ENCODE measurements at places on chromosomes 1 and 21.

DNA sequence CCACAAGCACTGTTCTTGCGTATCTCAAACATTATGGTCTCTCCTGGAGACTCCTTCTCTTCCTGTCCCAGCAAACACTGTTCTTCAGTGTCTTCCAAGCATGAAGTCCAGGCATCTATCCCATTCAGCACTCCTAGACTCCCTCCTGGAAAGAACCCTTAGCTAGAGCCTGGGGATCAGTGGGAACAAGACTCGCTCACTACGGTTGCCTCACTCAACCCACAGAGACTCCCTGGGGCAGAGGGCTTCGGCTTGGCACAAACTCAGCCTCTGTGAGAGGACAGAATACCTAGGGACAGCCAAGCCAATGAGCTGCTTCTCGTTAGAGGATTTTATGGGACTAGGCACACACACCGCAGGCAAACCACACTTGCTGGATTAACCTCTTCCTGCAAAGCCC lies 86.5 kb upstream of the IPO9 start:
- no peak for DNase-seq

DNA sequence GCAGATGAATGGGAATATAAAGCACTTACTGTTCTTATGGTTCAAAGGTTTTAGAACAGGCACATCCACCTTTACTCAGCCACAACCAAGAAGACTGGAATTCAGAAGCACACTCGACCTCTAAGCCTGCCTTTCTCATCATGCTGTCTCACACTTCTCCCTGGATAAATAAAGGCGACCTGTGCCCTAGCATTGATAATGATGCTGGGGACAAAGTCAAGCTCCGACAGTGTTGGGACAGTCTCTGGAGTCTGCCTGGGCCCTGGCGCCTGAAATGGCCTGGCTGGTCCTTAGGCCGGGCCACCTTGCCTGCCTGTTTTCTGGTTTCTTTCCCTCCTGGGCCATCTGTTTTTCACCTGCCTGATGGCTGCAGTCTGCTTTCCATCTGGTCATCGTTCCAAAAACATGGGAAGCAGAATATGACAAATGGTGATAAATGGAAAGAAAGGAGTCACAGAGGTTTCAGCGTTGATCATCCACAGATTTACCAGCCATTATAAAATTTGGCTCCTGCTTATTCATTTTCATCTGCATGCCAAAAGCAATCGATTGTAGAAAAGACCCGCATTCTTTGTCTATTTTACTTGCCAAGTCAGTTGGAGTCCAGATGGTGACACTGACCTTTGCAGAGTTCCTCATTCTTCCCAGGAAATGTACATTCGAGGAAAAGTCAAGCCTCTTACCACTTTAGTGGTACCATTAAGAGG lies 91.2 kb upstream of the KCNJ15 start:
- no peak for DNase-seq

DNA sequence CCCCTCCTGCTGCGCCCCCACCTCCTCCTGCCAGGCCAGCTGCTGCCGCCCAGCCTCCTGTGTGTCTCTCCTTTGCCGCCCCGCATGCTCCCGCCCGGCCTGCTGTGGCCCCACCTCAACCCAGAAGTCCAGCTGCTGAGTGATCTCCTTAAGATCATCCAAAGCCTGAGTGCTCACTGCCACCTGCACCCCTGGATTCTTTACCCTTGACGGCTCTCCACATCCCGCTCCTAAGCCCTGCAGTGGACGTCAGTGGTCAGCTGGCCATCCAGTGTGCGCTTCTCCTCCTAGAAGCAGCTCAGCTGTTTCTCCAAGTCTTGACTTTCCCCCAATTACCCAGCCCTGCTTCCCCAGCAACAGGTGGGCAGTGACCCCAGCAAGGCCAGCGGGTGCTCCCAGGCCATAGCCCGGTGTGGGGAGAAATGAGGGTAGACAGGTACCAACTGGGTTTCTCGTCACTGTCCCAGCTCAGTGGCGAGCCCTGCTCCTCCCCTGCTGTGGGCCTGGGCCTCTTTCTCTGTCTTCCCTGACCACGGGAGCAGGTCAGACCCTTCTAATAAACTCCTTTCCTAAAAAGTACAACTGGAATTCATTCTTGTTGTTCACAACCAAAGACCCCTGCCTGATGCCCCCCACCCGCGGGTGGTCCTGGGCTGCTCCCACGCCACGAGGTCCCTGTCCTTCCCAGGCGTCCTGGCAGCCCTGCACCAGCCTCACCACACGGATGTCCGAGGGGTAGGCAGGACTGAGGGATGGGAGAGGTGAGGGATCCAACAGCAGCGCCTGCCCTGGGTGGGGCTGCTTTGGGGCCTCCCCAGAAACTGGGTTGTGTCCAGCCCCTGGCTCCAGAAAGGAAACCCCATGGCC lies 1.4 kb downstream of the KRTAP10-7 start:
- DNase-seq, result no peak

GRCh38 chr1:114232691-114233090 lies 79.0 kb upstream of the SYT6 start:
- DNase-seq, result no peak

DNA sequence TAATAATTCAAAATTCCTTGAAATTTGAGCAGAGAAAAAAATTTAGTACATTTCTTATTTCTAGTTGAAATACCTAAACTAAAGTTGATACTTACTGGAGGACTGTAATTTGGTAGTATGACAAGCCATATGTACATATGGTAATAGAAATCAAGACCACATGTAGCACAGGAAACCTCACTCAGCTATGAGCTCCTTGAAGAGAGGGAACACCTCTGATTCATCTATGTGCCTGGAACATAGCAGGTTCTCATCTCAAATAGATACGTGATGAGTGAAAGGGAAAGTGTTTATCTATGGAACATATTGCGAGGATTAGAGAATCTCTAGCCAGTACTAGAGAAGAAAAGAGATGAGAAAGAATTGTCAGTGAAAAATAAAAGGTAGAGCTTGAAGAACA lies 47.9 kb upstream of the GNG4 start:
- no peak for DNase-seq

GRCh38 chr1:84117868-84118267 lies 26.2 kb upstream of the PRKACB start:
- no peak for DNase-seq

DNA sequence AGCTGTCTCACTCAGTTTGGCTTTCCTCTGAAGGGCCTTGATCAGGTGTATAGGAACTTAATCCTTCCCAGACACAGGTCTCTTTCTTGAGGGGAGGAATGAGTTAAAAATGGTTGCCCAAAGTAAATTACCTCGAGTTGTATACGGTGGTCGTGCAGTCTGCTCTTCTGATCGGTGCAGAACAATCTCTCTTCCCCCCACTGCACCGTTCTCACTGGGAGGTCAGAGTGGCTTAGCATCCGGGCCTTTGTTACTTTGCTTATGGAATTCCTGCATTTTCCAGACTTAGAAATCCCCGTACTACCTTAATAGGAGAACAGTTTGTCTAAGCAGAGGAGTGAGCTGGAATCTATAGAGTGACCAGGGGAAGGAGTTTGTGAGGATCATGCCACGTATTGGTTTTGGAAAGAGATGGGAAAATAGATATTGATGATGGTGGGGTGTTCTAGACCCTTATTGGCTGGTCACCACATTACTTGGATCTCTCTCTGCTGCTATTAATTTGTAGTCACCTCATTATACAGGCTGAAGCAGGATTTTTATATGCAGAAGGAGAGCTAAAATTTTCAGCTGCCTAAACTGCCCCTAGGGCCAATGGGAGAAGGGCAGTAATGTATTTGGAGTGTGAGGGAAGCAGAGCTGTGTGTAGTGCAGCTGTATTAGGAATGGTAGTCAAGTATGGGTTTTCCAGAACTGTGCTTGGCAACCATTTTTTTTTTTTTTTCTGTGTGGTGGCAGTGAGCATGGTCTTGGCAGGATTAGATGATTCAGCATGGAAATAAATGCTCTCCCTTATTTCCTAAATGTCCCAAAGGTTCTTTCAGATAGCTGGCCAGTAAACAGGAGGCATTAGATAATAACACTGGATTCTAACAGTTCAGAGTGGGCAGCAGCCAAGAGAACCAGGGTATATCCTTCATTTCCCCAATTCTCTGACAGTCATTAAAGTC lies 81.5 kb downstream of the NDUFS5 start:
- DNase-seq, result no peak

DNA sequence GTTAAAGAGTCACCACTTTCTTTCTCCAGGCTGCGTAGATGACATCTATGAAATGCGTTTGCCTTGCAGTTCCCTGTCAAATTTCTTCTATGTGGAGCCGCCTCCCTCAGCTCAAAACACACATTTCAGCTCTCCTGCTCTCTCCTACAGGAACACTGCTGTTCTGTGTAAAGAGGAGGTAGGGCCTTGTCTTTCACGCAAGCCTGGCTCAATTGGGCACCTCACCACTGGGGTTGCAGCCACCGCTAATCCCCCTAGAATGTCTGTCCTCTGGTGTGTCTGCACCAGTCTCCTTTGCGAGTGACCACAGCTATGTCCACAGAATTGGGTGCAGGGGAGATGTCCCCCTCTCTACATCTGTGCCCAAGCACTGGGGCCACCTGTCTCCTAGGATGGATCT lies 31.8 kb upstream of the CFHR4 start:
- DNase-seq, result no peak

DNA sequence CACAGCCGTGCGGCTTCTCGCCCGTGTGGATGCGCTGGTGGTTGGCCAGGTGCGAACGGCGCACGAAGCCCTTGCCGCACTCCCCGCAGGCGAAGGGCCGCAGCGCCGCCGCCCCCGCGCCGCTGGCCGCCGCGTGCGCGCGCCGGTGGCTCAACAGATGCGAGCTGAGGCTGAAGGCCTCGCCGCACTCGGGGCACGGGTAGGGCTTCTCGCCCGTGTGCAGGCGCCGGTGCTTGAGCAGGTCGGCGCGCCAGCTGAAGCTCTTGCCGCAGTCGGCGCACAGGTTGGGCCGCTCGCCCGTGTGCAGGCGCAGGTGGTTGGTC lies 24.9 kb downstream of the ZNF697 start:
- DNase-seq, result no peak

GRCh38 chr21:46061950-46062349 lies 36.0 kb upstream of the COL6A2 start:
- no peak for DNase-seq

- DNase-seq, result no peak
These were observed 8.1 kb upstream of the PMVK start for GRCh38 chr1:154944401-154945159.

- no peak for DNase-seq
These were observed 1795.5 kb downstream of the MRPL39 start for GRCh38 chr21:23811805-23812204.

GRCh38 chr1:21622466-21623315 lies 46.5 kb downstream of the RAP1GAP start:
- DNase-seq, result peak; percentile 43

GRCh38 chr1:209490013-209490412 lies 93.5 kb upstream of the CAMK1G start:
- DNase-seq, result no peak

DNA sequence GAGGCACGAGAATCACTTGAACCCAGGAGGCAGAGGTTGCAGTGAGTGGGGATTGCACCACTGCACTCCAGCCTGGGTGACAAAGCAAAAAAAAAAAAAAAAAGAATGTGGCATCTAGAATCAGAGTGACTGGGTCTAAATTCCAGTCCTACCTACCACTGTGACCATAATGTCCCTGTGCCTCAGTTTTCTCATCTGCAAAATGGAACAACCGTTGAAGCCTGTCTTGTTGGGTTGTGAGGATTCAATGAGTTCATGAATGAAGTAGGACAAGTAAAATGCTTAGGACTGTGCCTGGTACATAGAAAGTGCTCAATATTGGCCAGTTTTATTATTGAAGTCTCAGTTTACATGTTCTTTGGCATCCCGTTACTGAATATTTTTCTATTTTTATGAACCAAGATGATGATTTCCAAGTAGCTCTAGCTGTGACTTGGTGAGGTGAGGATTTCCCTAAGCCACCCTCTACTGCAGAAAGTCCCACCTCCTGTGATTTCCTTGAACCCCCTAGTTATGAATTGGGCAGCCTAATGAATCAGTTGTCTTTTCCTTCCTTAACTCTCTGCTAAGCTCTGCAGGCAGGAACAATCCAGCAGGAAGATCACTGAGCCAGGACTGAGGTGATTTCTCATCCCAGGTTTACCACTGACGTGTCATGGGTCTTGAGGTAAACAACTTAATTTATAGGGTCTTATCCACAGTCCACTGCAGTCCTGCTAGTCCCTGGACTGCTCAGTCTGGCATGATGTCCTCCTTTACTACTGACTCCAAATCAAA lies 18.9 kb upstream of the MEAF6 start:
- no peak for DNase-seq

DNA sequence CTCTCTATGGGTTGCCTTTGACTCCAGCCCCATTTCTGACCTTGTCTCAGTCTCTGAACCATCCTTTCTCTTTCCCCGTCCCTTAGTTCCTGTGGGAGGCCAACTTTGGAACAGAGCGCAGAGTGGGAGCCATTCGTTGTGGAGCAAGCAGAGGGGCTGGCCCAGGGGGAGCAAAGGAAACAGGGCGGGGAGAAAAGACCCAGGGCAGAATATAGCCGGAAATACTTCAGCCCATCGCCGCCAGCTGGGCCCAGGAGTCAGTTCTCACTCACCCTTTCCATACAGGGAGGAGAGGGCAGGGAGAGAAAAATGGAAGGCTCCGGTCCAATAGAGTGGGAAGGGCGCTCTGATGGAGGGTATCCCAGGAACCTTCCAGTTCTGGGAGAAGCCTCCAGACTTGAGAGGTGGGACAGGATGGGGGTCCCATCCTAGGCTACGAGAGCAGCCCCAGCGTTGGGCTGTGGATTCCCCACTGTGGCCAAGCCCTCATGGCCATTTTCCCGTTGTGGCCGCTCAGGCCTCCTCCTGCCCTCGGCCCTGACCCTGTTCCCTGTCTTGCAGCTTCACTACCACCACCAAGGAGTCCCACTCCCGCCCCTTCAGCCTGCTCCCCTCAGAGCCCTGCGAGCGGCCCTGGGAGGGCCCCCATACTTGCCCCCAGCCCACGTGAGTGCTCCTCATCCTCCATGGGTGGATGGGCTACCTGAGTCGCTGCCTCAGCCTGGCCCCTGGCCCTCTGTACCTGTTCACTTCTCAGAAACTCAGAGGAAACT lies 10.9 kb downstream of the PEAR1 start:
- no peak for DNase-seq

DNA sequence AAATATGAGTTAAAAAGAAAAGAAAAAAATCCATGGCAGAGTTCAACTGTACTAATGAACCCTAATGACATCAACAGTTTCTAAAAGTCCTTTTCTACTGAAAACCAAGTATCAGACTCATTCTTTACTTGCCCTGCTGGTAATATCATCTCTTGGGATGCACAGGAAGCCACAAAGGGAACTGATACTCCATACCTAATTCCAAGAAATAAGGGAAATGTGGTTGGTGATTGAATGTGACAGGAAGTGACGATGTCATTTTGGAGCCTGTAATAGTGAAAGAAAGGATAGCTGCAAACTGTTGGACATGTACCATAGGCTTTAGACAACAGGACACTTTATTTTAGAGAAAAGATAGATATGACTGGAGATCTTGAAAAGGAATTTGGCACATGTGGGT lies 98.7 kb upstream of the VAV3 start:
- no peak for DNase-seq
